ENCODE measurements at places on chromosomes 13 and 19.

DNA sequence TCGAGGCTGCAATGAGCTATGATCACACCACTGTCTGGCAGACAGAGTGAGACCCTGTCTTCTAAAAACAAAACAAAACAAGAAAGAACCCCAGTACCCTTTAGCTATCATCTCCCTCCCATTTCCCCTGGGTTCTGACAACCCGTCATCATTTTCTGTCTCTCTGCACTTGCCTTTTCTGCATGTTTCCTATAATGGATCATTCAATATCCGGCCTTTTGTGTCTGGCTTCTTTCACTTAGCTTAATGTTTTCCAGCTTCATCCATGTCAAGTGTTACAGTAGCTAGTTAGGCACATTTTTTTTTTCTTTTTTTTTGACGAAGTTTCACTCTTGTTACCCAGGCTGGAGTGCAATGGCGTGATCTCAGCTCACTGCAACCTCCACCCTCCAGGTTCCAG lies 16.5 kb downstream of the AP2S1 start:
- DNase-seq: no peak

GRCh38 chr13:98915563-98915962 lies 62.3 kb downstream of the DOCK9 start:
- DNase-seq: no peak

GRCh38 chr13:66888698-66889097 lies 341.4 kb downstream of the PCDH9 start:
- no peak for DNase-seq

DNA sequence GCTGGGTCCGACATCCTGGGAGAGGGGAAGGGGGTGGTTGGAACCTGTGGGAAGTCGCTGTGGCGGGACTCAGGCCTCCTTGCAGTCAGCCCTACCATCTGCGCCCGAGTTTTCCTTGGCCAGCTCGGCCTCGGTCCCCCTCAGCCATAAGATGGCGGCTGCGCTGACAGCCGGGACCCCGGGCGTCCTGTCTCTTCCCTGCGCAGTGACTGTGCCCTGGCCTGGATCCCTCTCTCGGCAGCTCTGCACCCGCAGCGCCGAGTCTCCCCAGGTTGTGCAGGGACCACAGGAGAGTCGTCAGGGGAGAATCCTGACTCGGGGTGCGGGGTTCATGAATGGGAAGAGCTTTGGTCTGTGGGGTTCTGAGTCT lies 345 bp downstream of the ZNF257 start:
- DNase-seq: no peak

DNA sequence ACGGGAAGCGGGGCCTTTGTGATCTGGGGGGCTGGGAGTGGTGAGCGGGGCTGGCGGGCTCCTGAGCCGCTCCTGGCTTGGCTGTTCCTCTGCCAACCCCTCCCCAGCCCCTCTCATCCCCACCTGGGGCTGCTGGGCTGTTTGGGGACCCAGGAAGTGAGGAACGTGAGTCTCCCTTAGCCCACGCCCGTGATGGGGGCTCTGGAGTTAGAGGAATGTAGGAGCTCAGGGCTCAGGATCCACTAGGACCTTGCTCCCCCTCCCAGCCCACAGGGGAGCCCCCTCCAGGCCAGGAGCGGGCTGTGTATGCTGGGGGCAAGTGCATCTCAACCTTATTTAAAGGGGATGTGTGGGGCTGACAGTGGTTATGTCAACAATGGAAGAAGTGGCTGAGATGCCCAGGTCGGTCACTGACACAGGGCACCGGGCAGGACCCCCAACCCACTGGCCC lies 134.1 kb downstream of the URI1 start:
- DNase-seq: no peak

GRCh38 chr13:48535766-48536165 lies 2.9 kb upstream of the RCBTB2 start:
- DNase-seq: no peak

GRCh38 chr13:70430256-70430655 lies 322.0 kb upstream of the KLHL1 start:
- no peak for DNase-seq

DNA sequence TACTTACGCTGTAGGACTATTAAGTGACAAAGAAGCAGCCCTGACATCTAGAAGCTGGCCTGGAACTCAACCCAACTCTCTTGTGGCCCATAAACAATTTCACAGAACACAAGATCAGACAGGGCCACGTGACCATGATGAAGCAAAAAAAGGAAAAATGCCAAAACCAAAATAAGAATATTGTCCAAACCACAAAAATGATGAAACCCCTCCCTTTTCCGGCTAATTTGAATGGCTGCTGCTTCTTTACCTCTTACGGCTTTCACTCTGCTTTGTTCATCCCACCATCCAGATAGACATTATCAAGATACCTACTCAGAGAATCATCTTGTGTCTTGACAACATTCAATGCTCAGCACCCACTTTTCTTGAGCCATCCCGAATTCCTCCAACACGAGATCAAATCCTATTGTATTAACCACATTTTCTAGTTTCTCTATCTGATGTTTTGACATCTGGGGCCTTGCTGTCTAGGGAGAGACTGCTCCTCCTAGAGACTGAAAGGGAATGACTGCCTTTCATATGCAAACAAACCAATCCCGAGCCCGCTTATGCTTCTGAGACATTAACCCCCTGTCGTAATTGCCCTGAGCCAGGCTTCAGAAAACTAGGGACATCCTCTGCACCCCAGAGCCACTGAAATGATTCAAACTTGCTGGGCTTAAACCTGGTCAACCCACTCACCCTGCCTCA lies 186.3 kb downstream of the TDRD3 start:
- DNase-seq: no peak

- DNase-seq: no peak
These were observed 580.3 kb downstream of the GPC6 start for GRCh38 chr13:93806861-93807260.

GRCh38 chr13:58024103-58024502 lies 392.6 kb downstream of the PCDH17 start:
- no peak for DNase-seq

DNA sequence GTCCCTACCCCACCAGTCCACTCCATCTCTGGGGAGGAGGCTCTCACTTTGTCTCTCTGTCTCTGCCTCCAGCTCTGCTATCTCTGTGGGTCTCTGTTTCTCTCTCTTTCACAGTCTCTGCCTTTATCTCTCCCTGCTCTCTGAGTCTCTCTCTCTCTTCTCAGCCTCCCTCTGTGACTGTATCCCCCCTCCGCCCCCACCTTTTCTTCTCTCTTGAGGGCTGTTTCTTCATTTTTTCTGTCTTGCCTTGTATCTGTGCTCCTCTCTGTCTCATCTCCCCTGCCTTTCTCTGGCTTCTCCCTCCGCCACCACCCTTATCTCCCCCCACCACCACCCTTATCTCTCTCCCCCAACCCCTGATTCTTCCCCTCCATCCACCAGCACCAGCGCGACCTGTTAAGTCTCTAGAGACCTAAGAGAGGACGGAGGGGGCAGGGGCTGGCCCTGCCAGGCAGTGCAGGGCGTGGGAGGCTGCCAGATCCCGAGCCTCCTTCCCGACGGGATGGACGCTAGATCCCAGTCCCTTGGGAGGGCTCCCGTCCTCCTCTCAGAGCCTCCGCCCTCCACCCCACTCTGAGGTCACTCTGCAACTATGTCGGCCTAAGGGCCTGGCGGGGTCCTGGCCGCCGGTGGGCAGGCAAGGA lies 1.0 kb downstream of the AXL start:
- DNase-seq: peak; percentile 80

DNA sequence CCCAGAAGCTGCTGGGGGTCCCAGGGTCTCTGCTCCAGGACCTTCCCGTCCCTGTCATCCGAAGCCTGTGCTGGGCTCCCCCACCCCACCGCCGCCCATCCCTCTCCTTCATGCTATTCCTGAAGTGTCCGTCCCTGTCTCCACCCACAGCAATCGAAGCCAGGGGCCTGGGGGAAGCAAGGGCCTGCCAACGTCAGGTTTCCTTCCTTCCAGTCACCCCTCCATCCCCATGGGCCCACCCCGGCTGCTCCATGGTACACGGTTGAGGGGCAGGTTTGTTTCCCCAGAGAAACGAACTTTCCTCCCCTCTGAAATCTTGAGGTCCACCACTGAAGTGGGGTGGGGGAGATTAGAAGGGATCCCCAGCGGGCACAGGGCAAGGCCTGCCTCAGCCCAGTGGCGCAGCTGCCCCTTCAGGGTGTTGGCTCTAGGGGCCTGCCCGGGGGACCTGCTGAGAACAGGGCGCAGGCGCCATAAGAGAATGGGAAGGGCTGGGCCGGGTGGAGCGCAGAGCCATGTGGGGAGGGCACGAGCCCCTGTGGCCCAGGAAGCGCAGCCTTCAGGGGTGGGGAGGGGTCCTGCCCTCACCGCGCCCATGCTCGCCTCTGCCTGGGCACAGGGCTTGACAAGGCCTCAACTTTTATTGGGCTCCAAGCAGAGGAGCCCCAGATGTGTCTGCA lies 16.1 kb downstream of the CEBPG start:
- no peak for DNase-seq

DNA sequence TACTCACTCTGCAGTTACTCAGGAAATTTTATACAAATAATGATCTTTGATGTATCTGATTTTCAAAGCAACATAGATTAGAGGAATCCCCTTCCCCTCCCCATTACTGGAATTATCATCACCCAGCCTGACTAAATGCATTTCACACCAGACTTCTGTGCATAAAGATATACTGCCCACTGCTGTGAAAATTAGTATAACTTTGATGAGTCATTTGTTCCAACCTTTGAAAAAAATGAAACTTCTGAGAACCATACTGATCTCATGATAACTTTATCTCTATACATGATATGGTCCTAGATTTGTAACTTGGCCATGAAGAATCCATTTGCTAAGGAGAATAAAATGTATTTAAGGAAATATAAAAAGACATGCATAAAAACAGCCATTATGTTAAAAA lies 63.9 kb downstream of the GPC6 start:
- no peak for DNase-seq

DNA sequence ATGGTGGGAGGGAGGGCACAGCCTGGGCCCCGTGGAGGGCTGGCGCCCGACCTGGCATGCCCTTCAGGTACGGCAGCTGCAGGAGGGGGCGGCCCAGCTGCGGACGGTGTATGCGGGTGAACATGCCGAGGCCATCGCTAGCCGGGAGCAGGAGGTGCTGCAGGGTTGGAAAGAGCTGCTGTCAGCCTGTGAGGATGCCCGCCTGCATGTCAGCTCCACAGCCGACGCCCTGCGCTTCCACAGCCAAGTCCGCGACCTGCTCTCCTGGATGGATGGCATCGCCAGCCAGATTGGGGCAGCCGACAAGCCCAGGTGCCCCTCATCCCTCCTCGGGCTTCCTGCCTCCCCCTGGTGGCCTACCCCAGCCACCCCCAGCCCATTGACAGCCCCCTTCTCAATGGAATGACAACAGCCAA lies 16.6 kb upstream of the SHKBP1 start:
- no peak for DNase-seq

DNA sequence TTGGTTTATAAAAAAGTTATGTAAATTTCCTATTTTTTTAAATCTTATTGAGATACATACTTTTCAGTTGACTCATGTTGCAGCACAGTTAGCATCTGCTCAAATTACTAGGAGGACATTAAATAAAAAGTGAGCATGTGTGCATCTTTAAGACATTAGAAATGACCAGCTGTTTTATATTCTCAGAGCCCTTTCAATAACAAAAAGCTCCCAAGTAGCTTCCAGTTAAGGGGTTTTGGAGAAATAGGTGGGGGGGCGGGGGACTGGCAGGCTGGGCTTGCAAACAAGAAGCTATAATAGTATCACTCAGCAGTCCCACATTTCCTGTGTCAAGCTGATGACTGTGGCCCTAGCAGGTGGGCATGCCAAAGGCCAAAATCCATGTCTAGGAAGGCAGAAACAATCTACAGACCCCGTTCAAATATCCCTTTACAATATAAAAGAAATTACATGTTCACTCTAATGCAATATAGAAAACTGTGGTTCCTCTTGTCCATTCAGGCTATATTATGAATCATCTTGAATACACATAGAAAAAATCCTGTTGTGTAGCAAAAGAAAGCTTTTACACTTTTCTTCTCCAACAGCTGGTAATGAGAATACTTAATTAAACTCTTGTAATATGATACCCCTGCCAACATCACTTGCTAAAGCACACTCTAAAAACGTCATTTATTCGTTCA lies 1713.2 kb upstream of the SLC10A2 start:
- DNase-seq: no peak

- no peak for DNase-seq
These were observed 79.6 kb downstream of the FGF14 start for GRCh38 chr13:102322211-102322610.

DNA sequence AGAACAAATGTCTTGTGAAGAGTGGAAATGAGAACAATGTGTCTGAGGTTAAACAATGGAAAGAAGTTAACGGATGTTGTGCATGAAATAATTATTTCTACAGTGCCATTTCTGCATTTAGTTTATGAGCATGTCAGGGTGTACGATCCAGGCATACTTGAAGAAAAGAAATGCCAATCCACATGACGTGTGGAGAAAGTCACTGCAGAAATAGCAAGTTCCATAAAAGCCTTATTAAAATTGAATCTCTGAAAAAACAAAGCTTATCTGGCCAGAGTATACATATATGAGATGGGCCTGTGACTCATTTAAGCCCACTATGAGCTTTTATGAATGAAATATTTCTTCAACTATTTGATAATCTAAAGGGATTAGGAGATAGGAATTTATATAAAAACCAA lies 426.1 kb downstream of the EFNB2 start:
- DNase-seq: no peak

- DNase-seq: no peak
These were observed 707.8 kb upstream of the PCDH20 start for GRCh38 chr13:62123409-62123808.

- no peak for DNase-seq
These were observed 338.0 kb downstream of the EFNB2 start for GRCh38 chr13:106197496-106197895.

- no peak for DNase-seq
These were observed 12.4 kb downstream of the HNRNPM start for GRCh38 chr19:8457209-8457608.

DNA sequence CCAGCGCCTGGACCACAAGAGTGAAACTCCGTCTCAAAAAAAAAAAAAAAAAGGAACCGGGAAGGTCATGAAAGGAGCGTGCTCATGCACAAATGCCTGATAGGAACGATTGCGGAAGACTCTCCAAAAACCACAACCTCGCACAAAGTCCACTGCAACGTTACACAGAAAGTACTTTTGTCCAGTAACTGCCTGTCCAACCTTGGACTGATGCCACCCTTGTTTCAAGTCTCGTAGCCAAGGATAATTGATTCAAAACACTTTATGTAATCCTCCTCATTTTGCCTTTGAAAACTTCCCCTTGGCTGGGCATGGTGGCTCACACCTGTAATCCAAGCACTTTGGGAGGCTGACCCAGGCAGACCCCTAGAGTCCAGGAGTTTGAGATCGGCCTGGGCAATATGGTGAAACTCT lies 13.7 kb downstream of the LGALS7 start:
- DNase-seq: no peak

- peak; percentile 90 for DNase-seq
These were observed at the start of gene FLT3LG for GRCh38 chr19:49473868-49474541. FLT3LG (plus strand) TSS chr19:49474215; CDS start chr19:49474640, 425 bp downstream.

GRCh38 chr13:111177921-111178320 lies 62.8 kb downstream of the ARHGEF7 start:
- DNase-seq: no peak
